ENCODE measurements at places on chromosomes 5 and 9. TPM values are rescaled to one million over a fixed set of nuclear protein-coding genes. Genes with fewer than 3 reads are reported as not detected.

DNA sequence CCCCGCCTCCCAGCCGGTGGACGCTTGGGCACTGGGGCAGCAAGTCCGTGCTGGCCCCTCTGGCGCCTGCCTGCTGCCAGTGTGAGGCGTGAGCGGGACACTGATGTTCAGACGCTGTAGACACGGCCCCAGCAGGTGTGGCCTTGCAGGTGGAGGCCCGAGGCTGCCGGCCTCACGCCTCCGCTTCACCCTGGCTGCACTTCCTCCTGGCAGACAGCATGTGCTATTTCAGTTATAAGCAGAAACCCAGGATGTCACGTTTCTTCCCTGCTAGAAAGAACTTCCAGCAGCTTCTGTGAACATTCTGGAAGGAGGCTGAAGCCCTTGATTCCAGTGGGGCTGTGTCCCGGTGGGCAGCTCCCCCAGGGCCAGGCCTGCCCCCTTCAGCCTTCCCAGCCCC, 114.8 kb upstream of the FCN2 start:
- DNase-seq: no peak

DNA sequence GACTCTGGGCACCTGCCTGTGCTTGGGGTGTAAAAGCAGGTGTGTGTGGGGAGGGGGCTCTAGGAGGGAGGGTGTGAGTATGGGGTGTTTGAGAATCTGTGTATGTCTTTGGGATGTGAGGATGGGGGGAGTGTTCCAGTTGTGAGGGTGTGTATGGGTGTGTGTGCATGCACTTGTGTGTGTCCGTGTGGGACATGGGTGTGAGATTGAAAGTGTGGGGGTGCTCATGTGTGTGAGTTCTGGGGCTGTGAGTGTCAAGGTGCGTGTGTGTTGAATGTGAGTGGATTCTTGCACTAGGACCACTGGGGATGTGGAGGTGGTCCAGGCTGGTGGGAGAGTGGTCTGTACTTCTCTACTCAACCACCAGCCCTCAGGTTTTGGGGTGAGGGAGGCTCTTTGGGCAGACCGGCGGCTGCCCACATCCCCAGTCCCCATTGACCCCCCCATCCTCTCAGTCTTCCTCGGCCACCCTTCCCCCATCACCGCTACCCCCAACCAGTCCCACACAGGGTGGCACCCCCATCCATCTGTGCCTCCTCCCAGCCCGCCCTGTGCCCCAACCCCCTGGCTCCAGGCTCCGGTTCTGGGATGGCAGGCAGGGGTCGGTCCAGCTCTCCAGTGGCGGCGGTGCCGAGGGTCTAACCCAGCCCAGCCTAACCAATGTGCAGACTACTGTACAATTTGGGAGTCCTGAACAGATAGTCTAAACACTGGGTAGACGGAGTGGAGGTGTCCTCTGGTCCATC, 31.5 kb downstream of the GOLGA2 start:
- no peak for DNase-seq

GRCh38 chr5:124007675-124008398, 495.9 kb downstream of the CSNK1G3 start:
- peak; percentile 16 for DNase-seq

- DNase-seq: no peak
These were observed 21.4 kb downstream of the ENHO start for GRCh38 chr9:34501372-34501771.

Gene IL9
- not detected for total RNA-seq

DNA sequence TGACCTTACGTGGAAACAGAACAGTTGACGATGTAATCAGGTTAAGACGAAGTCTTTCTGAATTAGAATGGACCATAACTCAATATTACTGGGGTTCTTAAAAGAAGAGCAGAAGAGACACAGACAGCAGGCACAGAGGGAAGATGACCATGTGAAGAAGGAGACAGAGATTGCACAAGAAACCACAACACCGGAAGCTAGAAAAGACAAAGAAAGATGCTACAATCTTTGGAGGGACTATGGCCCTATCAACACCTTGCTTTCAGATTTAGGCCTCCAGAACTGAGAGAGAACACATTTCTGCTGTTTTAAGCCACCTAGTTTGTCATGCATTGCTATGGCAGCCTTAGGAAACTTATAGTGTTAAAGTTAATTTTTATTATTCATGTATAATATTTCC, 27.1 kb downstream of the CDH9 start:
- DNase-seq: no peak

DNA sequence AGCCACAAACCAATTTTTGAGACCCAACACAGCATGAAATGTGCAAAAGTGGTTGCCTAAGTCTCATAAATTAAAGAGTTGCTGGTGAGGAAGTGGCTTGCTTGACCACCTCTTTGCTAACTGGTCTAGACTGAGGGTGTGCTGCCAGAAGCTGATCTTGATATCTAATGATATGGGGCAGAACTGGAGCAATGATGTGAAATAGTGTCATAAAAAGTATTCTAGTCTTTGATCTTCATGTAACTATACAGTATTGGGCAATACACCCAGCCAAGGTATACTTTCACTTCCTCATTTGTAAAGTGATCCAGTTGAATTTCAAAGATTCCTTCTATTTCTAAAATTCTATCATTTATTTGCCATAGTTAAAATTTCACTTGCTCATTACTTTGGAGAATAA, 5.9 kb upstream of the YTHDC2 start:
- DNase-seq: no peak

GRCh38 chr9:108582726-108583125, 273.1 kb downstream of the ACTL7B start:
- no peak for DNase-seq

DNA sequence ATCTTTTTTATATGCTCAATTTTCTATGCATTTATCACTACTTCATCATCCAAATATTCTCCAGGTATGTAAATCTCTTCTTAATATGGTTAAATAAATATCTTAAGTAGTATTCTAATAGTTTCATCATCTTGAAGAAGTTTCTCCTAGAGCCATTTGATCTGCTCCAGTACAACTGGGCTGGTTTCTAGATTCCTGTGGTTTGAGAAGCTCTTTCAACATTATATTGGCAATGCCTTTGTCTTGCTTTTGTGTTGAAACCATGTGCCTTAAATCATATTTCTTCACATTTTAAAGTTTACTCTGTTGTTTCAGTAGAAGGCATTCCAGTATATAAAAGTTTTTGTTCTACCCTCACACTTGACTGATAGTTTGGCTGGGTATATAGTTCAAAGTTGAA, 27.6 kb downstream of the MBLAC2 start:
- peak; percentile 33 for DNase-seq

- no peak for DNase-seq
These were observed 7.1 kb upstream of the ORM1 start for GRCh38 chr9:114315723-114316363.

DNA sequence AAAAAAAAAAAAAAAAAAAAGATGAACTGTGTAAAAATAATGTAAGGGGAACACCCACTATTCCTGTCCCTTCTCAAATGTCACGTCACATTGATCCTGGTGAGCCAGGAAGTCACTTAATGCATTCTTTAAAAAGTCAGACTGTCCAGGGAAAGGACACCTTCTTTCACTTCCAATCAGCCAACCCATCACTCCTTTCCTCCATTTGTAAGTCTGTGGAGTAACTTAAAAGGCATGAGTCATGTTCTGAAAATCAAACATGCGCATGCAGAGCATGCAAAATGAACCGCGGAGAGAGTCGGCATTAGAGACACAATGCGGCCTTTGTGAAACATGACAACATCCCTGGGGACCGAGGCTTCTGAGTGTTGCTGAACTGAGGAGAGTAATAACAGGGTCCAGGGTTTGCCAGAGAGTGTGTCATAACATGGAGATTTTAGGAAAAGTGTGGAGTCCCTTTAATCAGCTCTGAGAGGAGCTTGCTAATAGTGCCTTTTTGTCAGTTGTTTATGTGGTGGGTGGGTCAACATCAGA, 77.6 kb upstream of the SEMA6A start:
- peak; percentile 37 for DNase-seq

- no peak for DNase-seq
These were observed 48.4 kb upstream of the SUSD3 start for GRCh38 chr9:93010056-93010455.

- no peak for DNase-seq
These were observed 91.6 kb upstream of the TAF11L2 start for GRCh38 chr5:17406423-17406838.

DNA sequence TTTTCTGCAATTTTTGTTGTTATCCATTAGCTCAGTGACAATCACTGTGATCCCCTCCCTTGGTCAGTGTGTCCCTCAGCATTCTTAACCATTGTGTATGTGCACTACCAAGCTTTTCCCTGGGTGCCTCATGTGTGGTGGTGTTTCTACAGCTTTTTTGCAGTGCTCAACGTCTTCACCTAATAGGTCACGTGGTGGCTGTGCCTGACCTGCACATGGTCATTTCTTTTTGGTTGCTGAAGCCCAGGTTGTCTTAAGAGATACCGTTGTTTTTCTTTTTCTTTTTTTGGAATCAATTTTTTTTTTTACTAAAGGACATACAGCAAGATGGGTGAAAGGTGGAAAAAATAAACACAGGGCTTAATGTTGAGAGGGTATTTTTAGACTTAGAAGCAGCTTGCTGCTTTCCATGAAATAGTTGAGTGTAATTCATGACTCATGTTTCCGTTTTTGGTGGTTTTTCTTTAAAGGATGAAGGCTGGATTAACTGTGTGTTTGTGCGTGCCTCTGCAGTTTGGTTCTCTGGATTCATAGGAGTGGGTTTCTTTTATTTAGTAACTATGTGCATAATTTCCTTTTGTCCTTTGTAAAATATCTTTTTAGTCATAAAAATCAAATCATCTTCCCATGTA, 22.2 kb downstream of the SH3GL2 start:
- DNase-seq: peak; percentile 49

Gene BRINP1
- 0.23 TPM for total RNA-seq

Gene MEIKIN
- not detected for total RNA-seq

- DNase-seq: no peak
These were observed 80.3 kb downstream of the SGCD start for GRCh38 chr5:156407251-156407650.

- DNase-seq: no peak
These were observed 55.8 kb downstream of the FBXO4 start for GRCh38 chr5:41980870-41981269.

- DNase-seq: no peak
These were observed 184.4 kb upstream of the IER5L start for GRCh38 chr9:129362287-129363000.

DNA sequence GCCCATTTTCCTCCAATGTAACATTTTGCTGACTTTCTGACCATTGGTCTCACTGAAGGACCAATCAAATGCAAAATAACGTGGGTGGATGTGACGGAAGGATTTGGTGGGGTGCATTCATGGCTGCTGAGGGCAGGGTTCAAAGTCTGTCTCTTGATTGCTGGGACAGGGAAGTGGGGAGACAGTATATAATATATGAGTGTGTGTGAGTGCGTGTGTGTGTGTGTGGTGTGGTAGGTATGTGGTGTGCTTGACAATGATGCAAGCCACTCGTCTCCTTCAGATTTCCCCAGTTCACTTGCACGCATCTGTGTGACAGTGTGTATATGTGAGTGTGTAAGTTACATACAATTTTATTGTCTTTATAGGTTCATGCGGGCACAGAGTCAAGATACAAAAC, 477.3 kb downstream of the DIRAS2 start:
- DNase-seq: no peak

GRCh38 chr9:6926436-6926835, 168.7 kb downstream of the KDM4C start:
- no peak for DNase-seq

Gene NR2F1
- 16.8 TPM for total RNA-seq

DNA sequence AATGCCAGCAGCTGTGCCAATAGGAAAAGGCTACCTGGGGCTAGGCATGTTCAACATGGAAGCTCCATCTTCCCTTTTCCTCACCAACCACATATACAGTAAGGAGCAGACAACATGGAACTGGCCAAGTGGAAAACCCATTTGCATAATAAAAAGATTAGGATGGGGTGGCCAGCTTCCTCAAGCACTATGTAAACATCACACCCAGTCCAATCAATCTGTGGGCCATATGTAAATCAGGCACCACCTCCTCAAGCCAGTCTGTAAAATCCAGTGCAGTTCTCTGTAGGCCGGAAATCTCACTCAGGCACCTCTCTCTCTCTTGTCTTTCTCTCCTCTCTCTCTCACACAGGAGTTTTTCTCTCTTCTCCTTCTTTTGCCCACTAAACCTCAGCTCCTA, 360.2 kb upstream of the GRIA1 start:
- no peak for DNase-seq

- DNase-seq: peak; percentile 65
These were observed 458.3 kb downstream of the SPOCK1 start for GRCh38 chr5:137040641-137041340.

DNA sequence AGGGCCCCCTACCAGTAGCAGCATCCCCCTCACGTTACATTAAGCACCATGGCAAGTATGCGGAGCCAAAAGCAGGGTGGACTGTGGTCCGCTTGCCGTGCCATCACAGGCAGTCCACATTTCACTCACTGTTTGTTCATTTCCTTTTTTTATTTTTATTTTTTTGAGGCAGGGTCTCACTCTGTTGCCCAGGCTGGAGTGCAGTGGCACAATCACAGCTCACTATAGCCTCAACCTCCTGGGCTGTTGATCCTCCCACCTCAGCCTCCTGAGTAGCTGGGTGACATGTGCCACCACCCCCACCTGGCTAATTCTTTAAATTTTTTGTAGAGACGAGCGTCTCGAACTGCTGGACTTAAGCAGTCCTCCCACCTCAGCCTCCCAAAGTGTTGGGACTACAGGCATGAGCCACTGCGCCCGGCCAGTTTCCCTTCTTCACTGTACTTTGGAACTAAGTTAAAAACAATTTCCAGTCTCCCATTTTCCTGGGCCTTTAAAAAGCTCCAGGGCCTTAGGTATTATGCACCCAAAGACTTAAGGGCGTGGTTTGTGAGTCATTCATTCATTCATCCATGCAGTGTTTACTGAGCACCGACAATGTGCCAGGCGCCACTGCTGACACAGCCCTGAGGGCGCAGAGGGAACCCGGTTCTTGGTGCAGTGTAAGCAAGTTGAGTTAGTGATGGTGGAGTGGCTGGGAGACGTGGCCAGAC, 19.9 kb downstream of the PRRX2 start:
- DNase-seq: no peak

DNA sequence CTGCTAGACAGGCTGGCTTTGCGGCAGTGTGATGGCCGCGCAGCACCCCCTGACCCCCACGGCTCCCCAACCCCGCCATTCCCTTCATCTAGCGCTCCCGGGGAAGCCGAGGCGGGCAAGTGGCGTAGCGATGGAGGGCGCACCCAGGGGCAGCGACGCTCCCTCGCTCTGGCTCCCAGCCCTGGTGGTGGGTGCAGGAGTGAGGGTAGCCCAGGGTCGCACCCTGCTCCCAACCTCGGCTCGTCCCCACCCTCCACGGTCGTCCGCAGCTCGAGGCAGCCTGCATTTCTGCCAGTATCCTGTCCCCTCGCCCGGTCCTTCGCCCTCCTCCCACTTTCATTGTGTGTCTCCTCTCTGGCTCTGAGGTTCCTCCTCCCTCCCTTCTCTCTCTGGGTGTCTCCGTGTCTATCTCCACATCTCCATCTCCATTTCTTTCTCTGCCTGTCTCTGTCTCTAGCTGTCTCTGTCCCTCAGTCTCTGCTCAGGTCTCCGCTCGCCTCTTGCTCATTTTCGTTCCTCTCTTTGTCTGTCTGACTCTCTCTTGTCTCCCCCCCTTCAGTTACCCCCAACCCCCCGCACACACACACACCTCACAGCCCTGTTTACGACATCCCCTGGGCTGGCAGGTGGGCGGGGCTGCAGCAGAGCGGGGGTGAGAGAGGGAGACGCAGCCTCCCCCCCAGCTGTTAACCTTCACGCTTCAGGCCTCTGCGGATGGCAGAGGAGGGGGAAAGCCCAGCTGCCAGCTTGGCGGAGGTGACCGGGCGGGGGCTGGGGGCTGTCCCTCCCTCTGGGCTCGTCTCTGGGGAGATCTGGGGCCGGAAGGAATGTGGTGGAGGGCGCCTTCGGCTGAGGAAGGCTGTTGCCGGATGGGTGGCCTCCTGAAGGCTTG, 48.7 kb upstream of the PSD2 start:
- no peak for DNase-seq
